ENCODE measurements at places on chromosomes 5 and 9.
A peak's percentile ranks its signal among the peaks of the same experiment; 100 is the strongest.

- no peak for DNase-seq
These were observed 355 bp downstream of the TLE4 start for GRCh38 chr9:79572032-79572607.

GRCh38 chr5:168482361-168482760 is 3.9 kb upstream of the RARS1 start:
- DNase-seq, result no peak

- no peak for DNase-seq
These were observed 128.8 kb downstream of the FSTL4 start for GRCh38 chr5:133483406-133484090.

DNA sequence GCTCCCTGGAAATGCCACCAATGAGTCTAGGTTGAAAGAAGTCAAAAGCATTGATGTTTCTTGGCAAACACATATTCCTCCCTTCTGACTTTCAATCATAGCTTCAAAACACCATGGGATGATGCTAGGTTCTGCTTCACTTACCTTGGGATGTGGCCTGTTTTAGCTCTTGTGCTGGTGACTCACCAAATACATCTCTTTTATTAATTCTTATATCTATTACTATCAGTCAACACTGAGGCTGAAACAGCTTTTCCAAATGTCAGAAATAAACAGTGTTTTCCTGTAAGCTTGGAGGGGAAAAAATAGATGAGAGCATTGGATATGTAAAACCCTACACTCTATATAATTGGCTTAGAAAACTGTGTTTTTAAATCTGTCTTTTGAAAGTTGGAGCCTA is 245.4 kb upstream of the NREP start:
- no peak for DNase-seq

DNA sequence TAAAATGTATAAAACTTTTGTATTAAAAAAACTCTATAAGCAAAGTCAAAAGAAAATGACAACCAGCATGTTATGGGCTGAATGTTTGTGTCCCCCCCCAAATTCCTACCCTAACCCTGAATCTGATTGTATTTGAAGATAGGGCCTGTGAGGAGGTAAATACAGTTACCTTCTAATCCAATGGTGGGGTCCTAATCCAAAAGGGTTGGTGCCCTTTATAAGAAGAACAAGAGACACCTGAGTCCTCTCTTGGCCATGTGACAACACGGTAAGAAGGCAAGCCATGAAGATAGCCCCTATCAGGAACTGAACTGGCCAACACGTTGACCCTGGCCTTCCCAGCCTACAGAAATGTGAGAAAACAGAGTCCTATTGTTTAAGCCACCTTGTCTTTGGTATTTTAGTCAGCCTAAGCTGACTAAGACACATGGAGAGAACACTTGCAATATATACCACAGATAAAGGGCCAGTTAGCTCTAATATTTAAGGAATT is 49.7 kb upstream of the AKNA start:
- DNase-seq, result no peak

DNA sequence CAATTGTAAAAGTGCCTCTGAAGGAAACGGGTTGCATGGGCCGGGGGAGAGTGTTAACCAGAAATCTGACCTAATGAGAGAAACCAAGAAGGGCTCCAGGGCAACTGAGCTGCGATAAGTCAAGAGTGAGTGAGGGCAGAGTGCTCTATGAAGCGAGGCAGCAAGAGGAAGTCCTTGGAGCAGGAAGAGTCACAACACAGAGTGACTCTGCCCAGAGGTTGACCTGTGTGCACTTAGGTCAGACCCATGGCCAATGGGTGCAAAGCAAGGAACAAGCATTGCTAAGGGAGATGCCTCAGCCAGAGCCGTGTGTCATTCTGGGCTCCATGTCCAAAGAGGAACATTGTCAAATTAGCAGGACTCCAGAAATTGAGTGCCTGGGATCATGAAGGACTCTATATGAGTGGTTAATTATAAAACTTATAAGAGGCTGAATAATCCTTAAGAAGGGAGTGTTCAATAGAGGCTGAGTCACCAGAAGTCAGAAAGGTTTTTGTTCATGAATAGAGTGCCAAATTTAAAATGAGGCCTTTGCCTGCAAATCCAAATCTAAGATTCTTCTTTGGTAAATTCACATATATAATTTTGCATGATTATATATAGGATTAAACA is 438.5 kb downstream of the MED10 start:
- no peak for DNase-seq

- DNase-seq, result no peak
These were observed 102.2 kb upstream of the CHD1 start for GRCh38 chr5:99030906-99031440.

DNA sequence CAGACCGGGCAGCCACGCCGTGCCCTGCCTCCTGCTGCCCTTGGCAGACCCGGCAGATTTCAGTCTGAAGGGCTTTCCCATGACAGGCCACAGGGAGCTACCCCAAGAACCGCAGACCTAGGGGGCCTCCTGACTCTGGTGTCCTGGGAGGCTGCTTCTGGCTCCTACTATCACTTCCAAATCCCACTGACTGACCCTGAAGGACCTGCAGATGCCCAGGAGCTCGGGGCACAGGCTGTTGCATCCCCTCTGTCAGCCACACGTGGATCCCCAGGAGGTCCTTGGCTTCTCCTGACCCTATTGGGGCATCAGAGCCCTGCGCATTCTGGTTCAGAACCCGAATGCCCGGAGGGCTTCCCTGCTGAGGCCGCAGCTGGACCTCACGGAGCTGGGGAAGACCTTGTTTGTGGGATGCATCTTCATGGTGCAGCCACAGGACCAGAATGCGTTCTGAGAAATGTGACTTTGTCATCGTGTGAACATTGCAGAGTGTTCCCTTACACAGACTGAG is 81.3 kb upstream of the IRX4 start:
- DNase-seq, result no peak

- DNase-seq, result no peak
These were observed 287.7 kb downstream of the SLIT3 start for GRCh38 chr5:169013208-169013728.

DNA sequence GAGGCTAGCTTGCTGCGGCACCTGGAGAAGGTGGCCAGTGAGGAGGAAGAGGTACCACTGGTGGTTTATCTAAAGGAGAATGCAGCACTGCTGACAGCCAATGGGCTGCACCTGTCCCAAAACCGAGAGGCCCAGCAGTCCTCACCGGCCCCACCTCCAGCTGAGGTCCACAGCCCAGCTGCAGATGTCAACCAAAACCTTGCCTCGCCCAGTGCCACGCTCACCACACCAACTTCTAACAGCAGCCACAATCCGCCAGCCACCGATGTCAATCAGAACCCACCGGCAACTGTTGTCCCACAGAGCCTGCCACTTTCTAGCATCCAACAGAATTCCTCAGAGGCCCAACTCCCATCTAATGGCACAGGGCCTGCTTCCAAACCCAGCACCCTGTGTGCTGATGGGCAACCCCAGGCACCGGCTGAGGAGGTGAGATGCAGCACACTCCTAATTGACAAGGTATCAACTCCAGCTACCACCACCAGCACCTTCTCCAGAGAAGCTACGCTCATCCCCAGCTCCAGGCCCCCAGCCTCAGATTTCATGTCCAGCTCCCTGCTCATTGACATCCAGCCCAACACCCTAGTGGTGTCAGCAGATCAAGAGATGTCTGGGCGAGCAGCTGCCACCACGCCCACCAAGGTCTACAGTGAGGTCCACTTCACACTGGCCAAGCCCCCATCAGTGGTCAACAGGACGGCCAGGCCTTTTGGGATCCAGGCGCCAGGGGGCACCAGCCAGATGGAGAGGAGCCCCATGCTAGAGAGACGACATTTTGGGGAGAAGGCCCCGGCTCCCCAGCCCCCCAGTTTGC is 8.0 kb downstream of the SYNPO start:
- DNase-seq, result no peak

DNA sequence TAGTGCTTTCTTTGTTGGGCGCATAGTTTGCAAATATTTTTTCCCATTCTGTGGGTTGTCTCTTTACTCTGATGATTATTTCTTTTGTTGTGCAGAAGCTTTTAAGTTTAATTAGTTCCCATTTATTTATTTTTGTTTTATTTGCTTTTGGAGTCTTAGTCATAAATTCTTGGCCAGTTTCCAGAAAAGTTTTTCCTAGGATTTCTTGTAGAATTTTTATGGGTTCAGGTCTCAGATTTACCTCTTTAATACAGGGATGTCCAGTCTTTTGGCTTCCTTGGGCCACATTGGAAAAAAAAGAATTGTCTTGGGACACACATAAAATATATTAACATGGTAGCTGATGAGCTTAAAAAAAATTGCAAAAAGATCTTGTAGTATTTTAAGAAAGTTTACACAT is 122.0 kb downstream of the WDR70 start:
- no peak for DNase-seq

GRCh38 chr9:105262497-105262896 is 18.0 kb downstream of the SLC44A1 start:
- DNase-seq, result no peak

- DNase-seq, result no peak
These were observed 49.3 kb downstream of the NR2F1 start for GRCh38 chr5:93632327-93632726.

DNA sequence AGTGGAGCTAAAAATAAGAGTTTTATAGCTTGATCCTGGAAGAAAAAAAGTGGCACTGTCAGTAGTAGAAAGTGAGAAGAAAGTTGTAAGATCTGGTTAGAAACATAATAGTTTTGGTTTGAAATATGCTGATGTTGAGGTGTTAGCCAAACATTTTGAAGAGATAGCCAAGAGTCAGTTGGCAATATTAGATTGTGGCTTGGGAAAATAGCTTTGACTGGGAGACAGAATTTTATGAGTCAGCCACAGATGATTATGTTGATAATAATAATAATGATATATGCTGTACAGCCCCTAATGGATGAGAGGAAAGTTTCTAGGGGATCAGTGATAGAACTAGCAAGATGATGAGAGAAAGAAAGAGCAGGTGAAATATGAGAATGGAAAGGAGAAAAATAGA is 12.4 kb upstream of the CDH18 start:
- no peak for DNase-seq

- DNase-seq, result no peak
These were observed 22.0 kb downstream of the ADAMTS2 start for GRCh38 chr5:179323026-179323870.

DNA sequence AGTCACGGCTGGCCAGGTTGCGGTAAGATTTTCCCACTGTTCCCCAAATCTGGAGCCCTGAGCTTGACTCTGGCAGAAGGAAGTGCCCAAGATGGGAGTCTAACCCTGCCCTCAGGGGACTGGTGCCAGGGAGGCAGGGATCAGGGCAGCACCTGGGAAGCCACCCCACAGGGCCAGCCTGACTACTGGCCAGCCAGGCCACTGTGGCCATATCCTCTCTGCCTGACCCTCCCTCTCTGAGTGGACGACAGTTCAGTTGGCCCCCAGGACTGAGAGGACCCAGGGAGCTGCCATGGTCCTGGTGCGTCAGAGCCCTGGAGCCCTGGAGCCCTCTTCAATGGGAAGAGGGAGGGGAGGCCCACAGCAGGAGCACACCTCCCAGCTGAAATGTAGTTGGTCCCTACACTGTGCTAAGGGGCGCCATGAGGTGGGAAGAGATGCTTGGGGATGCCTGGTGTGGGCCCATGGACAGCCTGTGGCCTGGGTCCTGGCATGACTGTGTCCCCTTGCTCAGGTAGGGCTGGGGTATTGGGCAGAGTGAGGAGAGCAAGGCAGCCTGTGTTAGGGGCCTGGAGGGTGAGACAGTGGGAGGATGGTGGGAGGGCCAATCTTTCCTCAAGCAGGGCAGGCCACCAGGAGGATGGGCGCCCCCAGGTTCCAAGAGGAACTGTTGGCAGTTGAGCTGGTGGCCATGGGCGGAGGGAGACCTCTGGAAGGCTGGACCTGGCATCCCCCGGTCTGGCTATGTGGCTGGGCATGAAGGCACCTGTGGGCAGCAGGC is 81.1 kb downstream of the PHF2 start:
- no peak for DNase-seq

GRCh38 chr5:93294996-93295395 is 286.0 kb downstream of the NR2F1-AS1 start:
- DNase-seq, result no peak

GRCh38 chr9:128091571-128091970 is 23.5 kb downstream of the SLC25A25 start:
- DNase-seq, result no peak

DNA sequence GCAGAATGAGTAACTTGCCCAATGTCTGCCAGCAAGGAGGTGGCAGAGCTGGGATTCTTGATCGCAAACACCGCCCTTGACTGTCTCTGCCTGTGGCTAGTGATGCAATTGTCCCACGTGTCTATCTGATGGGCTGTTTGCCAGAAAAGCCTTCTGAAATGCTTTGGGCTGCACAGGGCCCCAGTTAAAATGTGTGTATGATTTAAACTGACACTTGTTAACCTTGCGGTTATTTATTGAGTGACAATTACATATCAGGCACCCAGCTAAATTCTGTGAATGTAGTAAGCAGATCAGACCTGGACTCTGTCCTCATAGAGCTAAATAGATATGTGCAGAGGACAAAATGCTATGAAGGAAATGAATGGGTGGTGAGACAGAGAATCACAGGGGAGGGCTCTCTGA is 11.6 kb upstream of the IL12B start:
- no peak for DNase-seq

DNA sequence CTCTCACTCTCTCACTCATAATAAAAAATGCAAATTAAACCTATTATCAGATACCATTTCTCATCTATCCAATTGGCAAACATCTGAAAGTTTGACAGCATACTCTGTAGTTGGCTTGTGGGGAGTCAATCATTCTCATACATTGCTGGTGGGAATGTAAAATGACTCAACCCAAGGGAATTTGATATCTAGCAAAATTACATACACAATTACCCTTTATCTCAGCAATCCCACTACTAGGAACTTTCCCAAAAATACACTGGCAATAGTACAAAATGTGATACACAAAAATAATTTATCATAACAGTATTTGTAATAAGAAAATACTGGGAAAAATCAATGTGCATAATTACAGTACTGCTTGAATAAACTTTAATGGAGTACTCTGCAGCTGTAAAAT is 731.3 kb downstream of the DTWD2 start:
- no peak for DNase-seq

GRCh38 chr5:65739162-65739561 is 17.2 kb downstream of the NLN start:
- no peak for DNase-seq

GRCh38 chr9:23539311-23539710 is 286.7 kb downstream of the ELAVL2 start:
- DNase-seq, result no peak

DNA sequence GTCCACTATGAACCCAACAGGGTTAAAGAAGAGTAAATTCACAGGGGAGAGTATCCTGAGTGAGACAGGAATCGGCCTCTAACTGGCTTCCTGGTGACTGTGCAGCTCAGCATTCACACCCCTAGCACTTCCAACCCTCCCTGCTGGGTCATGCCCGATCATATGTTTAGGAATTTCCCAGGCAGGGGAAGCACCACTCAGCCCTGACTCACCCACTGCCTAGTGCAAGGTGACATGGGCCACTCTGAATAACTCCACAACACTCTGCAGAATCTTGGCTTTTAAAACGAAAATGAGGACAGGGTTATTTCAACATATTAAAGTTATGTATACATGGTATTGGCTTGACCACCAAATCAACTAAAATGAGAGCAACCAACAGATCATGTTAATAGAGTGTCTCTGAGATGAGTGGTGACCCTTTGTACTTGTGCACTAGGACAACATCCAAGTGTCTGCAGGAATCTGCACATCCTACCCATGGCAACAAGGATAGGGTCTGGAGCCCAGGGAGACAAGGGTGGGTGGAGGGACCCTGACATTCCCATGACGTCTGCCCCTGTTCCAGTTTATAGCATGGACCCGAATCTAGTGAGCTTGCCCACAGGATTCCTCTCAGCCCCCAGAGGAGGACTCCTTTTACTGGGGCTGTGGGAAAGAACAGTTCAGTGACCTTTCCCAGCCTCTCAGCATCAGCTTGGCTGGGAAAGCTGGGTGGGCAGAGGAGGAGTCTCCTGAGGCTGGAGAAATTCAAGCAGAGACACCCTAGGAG is 485.8 kb downstream of the SEMA5A start:
- peak; percentile 90 for DNase-seq

All from AG04449 (cell line).